MCF 10A (cell line): ENCODE measurements at places on chromosomes 7 and 10. TPM values are rescaled to one million over a fixed set of nuclear protein-coding genes. Genes with fewer than 3 reads are reported as not detected.

- DNase-seq = no peak
Measured at GRCh38 chr7:38280707-38281106, 7.3 kb upstream of the TARP start.

- no peak for DNase-seq
Measured at GRCh38 chr7:107286751-107287621, 118.2 kb downstream of the HBP1 start.

The MYOZ1 gene
- not detected in 2 replicates for total RNA-seq

DNA sequence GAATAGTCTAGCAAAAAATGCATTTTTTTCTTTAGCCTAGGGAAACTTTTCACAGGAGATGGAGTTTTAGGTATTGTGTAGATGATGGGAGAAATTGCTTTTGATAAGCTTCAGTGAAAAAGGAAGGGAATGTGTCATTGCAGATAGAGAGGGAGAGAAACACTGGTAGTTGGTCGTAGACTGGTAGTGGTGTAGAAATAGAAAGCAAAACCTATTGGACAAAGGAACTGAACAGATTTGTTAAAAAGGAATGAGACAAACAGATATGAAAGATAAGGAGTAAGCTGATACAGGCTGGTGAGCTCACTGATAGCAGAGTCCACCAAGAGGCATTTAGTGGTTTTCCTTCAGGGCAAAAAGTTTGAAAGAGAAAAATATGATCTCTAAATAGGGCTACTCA lies 94.3 kb downstream of the ZEB1 start:
- no peak for DNase-seq
